ENCODE measurements at places on chromosomes 4 and X. TPM values are rescaled to one million over a fixed set of nuclear protein-coding genes. Genes with fewer than 3 reads are reported as not detected.

DCLK2 gene
- 75.4 TPM for total RNA-seq

TRO gene
- total RNA-seq: 78.3 TPM

KLB gene
- under 0.01 TPM for total RNA-seq

KIF4A gene
- 2.9 TPM for total RNA-seq

CXCL9 gene
- total RNA-seq: not detected

POF1B gene
- total RNA-seq: under 0.01 TPM

OR13H1 gene
- not detected for total RNA-seq

MAGEA9B gene
- not detected for total RNA-seq

PAGE2 gene
- total RNA-seq: not detected

SLC26A1 gene
- total RNA-seq: 2.0 TPM

SLC49A3 gene
- total RNA-seq: 0.82 TPM

PHKA1 gene
- 2.4 TPM for total RNA-seq

SLC9B1 gene
- total RNA-seq: 5.7 TPM

IL2 gene
- not detected for total RNA-seq

ZCCHC18 gene
- 10.2 TPM for total RNA-seq

RIPPLY1 gene
- not detected for total RNA-seq

USP17L19 gene
- total RNA-seq: not detected

SRPK3 gene
- total RNA-seq: under 0.01 TPM

RAI2 gene
- 2.9 TPM for total RNA-seq

ZNF157 gene
- 4.9 TPM for total RNA-seq

ATP7A gene
- total RNA-seq: 15.1 TPM

ZNF711 gene
- total RNA-seq: 102 TPM

CT45A8 gene
- total RNA-seq: not detected

STK32B gene
- total RNA-seq: 57.5 TPM

S100G gene
- total RNA-seq: not detected

ANAPC10 gene
- 29.3 TPM for total RNA-seq

MAGEE2 gene
- 4.9 TPM for total RNA-seq

KLHL15 gene
- 36.3 TPM for total RNA-seq

RRH gene
- 0.41 TPM for total RNA-seq

NOX1 gene
- total RNA-seq: not detected

SLC16A2 gene
- 13.0 TPM for total RNA-seq

ANKRD50 gene
- 84.8 TPM for total RNA-seq

NKX3-2 gene
- not detected for total RNA-seq

ABLIM2 gene
- total RNA-seq: 9.4 TPM

HPSE gene
- 0.82 TPM for total RNA-seq

ODAPH gene
- total RNA-seq: not detected

PCDH18 gene
- total RNA-seq: 30.6 TPM

Measured in frontal cortex (tissue), 4 donors.